Activated naive CD4-positive, alpha-beta T cell (primary cell): ENCODE measurements at places on chromosomes 16 and 17.

DNA sequence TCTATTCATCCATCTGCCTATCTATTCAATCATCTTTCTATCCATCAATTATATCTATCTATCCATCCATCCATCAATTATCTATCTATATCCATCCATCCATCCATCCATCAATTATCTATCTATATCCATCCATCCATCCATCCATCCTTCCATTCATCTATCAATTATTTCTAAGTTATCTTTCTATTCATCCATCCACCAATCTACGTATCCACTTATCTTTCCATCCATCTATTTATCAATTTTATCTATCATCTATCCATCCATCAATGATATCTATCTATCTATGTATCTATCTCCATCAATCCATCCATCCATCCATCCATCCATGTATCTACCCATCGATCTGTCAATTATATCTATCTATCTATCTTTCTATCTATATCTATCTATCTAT lies 158.4 kb upstream of the ZKSCAN2 start:
- no peak for DNase-seq

DNA sequence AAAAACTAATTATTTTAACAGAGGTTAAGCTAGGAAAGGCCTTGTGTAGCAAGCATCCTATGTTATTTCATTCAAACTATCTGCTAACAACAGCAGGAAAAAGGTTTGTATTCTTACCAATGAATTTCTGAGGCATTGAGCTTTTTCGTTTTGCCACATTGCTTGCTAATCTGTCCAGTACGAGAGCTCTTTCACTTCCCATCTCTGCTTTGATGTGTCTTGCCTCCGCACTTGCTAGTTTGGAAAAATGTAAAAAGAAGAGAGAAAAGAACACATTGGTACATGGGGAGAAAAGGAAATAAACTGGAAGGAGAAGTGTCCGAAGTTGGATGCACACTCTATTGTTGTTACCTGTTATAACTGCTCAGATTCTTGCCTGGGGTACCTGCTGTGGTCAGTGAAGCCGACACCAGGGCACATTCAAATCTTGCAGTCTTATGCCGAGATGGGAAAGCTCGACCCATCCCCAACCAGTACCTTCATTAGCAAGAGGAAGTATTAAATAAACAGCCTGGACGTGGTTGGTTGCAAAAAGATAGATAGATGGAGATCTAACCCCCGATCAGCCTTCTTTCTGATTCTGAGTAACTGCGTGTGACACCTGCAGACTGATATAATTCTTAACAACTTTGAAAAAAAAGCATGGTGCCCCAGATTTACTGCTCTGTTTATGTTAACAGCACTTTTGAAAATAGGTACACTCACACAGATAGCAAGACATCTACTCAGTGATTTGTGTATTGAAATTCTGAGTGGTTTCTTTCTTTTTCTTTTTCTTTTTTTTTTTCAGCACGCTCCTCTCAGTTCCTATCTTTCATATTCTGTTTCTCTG lies 40.0 kb downstream of the GRB7 start:
- DNase-seq = no peak

DNA sequence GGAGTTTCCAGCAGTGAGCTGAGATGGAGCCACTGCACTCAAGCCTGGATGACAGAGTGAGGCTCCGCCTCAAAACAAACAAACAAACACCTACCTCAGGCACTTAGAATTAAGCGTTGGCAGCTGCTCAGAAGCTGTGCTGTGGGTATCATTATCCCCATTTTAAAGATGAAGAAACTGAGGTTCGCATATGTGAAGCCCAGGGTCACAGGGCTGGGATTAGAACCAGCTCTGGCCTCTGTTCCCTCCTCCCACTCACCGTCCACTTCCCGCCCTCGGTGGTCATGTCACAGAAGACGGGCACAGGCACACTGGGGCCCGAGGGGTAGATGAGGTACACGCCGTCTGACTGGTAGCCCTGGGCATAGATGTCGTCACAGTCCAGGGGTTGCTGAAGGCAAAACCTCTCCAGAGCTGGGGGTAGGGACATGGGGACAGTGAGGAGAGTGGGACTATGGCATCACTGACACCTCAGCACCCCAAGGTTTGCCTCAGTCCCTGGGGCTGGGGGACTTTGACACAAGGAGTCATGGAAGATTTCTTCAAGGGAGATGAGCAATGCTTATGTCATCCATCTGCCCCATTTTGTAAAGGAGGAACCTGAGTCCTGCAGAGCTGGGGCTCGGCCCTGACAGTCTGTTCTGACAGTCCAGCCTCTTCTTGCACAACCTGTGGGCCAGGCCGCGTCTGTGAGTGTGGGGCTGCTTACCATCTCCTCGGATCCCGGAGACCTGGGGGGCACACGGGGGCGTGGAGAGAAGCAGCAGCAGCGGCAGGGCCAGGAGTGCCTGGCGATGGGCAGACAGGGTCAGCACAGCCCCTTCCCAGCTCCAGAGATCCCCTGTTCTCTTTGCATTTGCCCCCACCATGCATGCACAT lies 700 bp downstream of the MFAP4 start:
- DNase-seq = no peak

- DNase-seq = no peak
Observed at GRCh38 chr17:83196024-83196365, 116.6 kb downstream of the METRNL start.

DNA sequence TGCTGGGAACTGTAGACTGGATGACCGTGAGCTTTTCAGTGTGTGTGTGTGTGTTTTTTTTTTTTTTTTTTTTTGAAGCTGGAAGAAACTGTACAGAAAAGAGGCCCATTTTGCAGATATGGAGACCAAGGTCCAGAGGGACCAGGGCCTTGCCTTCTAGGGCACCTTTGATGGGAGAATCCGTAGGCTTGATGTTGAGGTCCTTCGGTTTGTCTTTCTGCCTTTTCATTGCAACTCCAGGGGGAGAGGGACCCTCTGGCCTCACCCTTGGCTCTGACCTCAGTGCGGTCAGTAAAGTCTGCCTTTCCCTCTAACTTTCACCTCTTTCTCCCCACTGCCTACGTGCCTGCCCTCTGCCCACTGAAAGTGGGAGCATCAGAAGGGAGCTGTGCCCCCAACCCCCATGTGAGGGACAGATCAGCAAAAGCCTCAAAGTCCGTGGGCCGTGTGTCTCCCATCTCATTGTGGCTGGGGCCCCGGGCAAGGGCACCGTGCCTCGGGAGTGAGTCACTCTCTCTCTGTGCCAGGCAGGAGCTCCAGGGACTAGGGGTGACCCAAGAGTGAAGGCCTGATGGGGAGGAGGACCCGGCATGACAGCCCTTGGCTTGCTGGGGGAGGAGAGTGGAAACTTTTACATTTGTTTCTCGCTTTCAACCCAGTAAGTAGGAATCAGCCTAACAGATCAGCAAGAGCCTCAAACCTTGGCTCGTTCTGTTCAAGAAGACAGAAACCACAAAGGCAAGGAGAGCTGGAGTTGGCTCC lies 123.6 kb downstream of the CMIP start:
- no peak for DNase-seq

- DNase-seq = no peak
Observed at GRCh38 chr17:1546292-1546922, 16.2 kb downstream of the PITPNA start.

- no peak for DNase-seq
Observed at GRCh38 chr17:10668775-10669174, 11.7 kb upstream of the MYH3 start.

DNA sequence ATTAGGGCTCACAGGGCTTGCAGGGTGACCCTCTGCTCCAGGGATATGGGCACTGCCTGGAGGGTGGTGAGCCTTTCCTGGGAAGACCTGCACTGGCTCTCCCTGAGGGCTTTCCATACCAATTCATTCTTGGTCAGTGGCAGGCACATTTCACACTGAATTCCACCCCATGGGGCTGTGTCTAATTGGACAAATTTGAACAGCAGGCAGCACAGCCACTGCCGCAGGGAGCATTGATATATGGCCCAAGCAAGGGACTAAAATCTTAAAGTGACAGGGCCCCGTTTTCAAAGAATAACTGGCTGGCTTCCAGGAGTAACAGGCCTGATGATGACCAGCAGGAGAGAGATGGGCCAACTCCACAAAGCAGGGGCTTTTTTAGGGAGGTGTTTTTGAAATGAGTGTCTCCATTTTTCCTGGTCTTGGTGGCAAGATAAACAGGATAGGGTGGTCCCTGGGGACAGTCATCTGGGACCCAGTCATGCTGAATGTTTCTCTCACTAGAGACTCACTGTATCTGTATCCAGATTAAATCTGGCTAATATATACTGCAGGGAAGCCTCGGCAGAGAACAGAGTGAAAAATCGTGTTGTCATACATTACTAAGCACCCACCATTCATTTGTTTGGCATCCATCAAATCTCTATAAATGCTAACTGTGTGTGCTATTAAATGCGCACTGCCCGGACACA lies 74.1 kb upstream of the TBX2 start:
- no peak for DNase-seq

DNA sequence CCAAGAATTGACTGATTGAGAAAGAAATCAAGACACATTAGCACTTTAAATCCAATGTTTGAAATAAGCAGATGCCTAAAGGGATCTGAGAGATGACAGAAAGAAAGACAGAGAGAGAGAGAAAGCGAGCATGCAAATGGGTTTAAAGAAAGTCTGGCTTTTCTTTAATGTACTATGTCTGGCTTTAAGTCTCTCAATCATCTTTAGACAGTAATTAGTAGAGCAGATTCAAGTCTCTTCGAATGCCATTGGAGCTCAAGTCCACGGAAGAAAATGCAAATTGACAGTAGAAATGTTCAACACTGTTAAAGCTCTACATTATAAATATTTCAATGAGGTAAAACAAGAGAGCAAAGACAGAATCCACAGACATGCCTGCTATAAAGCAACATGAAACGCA lies 1480.2 kb upstream of the CDH8 start:
- DNase-seq = no peak

- no peak for DNase-seq
Observed at GRCh38 chr16:85928401-85928820, 29.4 kb downstream of the IRF8 start.

DNA sequence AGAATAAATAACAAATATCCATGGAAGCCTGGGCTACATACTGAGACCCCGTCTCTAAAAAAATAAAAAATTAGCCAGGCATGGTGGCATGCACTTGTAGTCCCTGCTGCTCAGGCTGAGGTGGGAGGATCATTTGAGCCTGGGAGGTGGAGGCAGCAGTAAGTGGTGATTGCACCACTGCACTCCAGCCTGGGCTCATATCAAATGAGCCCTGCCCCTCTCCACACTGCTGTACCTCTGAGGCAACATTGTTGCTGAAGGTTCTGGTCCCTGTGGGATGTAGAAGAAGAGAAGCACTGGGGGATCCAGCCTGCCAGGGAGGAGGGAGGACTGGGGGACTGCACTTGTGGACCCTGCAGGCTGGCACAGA lies 11.4 kb upstream of the ARHGAP23 start:
- DNase-seq = no peak

DNA sequence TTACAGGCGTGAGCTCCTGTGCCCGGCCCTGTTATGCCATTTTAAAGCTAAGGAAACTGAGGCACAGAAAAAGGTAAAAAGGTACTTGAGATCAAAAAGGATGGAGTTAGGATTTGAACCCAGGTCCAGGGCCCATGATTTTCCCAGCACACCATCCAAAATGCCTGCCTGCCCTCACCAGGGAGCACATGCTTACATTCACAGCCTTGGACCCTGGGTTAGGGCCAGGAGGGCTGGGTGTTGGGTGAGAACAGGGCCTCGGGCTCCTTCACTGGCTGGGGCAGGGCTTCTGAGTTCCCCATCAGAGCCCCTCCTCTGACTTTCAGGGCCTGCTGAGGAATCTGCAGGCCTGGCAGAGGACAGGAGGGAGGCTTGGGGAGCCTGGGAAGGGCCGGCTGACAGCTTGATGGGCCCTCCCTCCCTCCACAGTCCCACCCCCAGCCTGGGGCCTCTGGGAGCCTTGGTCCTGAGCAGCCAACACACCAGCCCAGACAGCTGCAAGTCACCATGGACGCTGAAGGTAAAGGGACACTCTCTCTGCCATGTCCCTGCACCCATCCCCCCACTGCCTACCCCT lies at the start of gene QPRT:
TSS of gene QPRT (plus strand) at position 490 of the 577 bp plus-strand sequence. CDS start at position 508, 18 bp downstream.
- no peak for DNase-seq

- DNase-seq = no peak
Observed at GRCh38 chr17:34156741-34157589, 98.1 kb upstream of the CCL2 start.

DNA sequence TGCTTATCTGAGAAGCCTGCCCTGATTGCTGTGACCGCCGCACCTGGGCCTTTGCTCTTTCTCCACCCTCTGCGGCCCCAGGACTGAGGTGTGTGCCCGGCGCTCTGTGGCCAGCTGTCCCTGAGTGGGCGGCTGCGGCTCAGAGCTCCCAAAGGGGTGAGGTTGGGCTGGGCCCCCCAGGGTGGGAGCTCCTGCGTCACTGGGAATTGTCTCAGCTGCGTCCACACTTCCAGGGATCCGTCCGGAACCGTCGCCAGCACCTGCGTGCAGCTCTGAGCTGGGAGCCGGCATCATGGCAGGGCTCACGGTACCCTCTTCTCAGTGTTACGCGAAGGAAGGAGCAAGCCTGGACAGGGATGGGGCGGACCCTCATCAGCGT lies 24.3 kb downstream of the ZNF469 start:
- DNase-seq = no peak

GRCh38 chr17:18014006-18014405 lies 25.0 kb downstream of the ATPAF2 start:
- no peak for DNase-seq
